ENCODE measurements at places on chromosomes 11 and 22. TPM values are rescaled to one million over a fixed set of nuclear protein-coding genes. Genes with fewer than 3 reads are reported as not detected.
A peak's percentile ranks its signal among the peaks of the same experiment; 100 is the strongest.

DNA sequence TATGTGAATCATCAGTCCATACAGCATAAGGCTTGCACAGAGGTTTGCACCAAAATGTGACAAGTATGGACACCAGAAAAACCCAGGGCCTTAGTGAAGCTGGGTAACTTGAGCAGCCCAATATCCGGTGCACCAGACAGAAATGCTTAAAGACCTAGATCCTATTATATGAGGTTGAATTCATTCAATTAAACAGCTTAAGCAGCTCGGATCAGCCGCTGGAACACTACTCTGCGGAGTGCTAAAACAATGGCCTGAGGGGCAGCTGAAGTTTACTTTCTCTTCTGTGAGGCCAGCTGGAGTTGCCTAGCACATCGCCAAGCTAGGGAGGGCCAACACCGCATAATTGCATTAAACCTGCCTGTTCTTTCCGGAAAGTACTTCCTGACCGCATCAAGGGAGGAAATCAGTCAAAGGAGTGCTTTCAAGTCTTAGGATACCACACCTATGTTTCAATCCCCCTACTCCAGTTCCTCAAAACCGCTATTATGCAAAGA is 17.0 kb upstream of the FAM181B start:
- DNase-seq: no peak

DNA sequence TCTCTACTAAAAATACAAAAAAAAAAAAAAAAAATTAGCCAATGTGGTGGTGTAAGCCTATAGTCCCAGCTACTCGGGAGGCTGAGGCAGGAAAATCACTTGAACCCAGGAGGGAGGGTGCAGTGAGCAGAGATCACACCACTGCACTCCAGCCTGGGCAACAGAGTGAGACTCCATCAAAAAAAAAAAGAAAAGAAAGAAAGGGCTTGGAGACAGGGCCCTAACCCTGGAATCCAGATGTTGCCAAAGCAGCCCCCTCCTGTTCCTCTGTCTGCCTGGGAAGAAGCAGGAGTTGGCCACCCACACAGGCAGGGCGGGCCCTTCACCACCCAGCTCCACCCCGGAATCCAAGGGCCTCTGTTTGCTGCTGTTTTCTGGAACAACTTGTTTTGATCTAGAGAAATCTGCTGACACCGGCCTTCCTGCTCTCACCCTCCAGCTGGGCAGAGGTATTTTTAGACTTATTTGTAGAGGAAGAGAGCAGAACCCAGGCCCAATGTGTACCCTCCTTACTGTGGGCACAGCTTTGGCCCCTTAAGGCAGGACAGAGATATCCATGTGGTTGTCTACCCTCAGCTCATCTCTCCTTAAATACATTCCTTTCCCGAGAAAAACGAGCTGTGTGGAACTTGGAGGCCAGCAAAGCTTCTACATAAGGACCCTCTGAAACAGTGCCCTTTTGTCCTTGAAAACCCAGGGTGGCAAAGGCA is 2.7 kb upstream of the NEAT1 start:
- peak; percentile 93 for DNase-seq

DNA sequence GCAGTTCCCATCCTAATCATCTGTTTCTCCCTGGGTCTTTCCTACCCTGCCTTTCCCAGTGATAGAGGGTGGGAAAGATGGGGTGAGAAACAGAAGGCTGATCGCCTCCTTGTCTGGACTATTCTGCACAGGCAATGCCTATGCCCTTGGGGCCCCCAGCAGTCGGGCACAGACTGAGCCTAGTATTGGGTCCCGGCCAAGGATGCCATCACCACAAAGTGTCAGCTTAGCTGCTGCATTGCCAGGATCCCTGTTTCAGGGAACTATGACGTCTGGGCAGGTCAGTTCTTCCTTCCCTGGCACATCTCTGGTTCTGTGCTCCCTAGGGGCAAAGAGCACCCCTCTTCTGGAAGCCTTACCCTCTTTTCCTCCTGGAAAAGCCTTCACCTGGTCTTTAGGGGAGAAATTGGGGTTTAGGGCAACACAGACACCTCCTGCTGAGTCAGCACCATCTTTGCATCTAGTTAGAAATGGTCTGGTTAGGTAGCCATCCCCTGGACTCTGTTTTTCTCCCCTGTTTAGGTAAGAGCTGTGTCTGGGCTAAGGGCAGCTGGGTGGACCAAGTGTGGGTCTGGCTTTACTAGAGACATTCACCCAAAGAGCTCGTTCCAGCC is 2.1 kb downstream of the ADAMTS8 start:
- DNase-seq: peak; percentile 45

- no peak for DNase-seq
Observed at GRCh38 chr11:105181100-105181499, 41.5 kb upstream of the CARD18 start.

Gene CADM1
- 38.5 TPM for total RNA-seq

Gene MRGPRF
- total RNA-seq: 5.5 TPM

Gene LDHAL6A
- total RNA-seq: not detected

- DNase-seq: no peak
Observed at GRCh38 chr22:38460426-38460840, 5.4 kb upstream of the KCNJ4 start.

DNA sequence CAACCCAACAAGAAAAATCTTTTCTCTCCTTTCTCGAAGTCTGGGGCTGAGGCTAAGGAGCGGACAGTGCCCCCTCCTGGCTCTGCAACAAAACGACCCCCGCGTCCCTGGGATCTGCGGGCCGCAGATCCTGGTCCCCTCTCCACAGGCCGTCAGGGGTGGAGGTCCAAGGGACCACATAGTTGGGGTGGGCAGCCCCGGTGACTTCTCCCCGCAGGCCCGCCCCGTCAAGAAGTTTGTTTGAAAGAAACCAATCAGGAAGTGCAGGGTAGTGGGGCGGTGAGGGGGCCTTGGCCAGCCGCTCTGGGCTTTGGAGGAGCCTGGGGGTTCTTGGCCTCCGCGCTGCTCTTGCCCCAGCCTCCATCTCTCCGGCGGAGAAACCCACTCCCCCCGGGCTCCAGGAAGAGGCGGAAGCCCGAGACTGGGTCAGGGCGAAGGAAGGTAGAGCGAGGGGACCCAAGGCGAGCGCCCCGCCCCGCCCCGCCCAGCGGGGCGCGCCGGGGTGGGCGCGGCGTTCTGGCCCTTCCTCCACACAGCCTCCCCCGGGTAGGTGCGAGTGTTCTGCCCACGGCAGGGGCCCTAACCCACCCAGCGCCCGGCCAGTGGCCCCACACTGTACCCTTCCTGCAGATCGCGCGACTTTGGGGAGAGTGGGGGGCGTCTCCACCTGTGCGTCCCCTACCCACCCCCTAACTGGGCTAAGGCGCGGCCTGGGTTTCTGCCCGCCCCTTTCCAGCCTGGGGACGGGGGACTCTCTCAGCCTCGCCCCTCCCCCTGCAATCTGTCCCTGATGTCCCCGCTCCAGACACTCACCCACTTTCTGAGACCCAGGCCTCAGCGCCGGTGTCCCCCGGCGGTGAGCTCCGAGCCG is 1.3 kb downstream of the TP53I11 start:
- peak; percentile 66 for DNase-seq

- no peak for DNase-seq
Observed at GRCh38 chr11:83174008-83174407, 17.1 kb downstream of the PCF11 start.

DNA sequence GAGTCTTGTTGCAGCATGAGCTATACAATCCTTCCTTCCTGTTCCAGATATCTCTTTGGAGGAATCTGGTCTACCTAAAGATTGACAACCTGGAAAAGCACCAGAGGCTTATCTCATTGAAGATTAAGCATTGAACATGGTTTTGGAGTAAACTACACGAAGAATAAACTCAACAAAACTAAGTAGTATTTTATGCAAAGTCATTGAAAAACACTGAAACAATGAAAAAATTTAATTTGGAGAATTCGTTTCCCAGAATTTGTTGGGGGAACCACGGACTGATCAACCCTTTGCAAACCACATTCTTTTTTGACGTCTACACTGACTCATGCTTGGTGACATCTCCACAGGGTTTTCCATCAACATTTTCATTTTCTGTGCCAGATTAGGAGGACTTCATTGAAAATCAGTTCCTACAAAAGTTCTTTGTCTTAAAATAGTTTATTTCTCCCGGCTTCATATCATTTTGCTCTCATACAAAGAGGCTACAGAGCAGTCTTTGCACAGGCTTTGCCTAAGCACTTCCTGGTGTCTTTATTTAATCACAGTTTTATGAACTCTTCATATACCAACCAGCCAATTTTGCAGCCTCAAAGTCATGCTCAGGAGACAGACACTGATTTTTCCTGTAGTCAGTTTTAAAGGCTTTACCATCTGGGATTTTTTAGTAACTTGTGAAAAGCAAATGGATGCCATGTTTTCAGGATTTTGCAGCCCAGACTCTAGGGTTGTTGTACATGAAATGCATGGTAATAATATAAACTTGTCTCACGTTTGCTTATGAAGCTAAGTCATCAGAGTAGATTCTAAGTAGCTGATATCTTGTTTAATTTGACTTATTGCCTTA is 186.3 kb downstream of the C11orf91 start:
- no peak for DNase-seq

DNA sequence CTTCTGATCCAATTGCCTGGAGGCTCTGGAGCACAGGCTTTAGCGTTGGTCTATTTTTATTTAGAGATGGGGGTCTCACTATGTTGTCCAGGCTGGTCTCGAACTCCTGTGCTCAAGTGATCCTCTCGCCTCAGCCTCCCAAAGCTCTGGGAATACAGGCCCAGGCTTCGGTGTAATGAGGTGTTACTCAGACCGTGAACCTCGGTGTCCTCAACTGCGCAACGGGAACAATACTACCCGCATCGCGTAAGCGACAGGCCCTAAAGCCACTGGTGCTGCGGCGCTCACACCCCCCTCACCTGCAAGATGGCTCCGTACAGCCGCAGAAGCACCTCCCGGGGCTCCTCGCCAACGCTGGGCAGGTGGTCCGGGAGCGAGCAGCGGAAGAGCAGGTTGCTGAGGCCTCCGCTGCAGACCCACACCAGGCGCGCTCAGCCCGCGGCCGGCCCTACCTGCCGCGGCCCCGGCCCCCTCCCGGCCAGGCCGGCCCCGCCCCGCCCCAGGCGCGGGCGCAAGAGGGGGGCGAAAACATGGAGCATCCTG is 628 bp downstream of the CHKB start:
- DNase-seq: no peak

DNA sequence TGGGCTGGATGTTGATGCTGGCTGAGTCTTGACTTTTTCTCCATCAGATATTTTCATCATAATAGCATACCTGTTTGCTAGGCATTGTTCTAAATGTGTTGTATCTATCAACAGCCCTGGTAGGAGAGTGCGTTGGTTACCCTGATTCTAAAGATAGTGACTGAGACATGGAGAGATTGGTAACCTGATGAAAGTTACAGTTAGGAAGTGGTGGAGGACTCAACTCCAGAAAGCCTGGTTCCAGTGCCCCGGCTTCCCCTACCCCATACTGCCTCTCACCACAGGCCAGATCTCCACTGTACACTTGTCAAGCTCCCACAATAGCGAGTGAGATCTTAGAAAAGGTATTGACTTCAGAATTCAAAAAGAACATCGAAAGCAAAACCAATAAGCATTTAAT is 22.8 kb upstream of the RELT start:
- DNase-seq: no peak

- DNase-seq: no peak
Observed at GRCh38 chr11:2091112-2091746, 48.0 kb downstream of the IGF2 start.

DNA sequence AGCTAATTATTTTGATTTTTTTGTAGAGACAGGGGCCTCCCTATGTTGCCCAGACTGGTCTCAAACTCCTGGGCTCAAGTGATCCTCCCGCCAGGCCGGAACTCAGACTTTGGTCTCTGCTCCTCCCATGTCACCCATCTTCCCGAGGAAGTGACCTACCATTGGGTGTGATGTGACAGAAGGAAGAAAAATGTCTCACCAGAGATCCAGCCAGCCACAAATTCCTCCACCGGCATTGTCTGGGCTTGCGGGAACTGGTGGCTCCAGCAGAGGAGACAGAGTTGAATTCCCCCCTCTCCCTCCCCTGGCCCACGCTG is 772 bp downstream of the SLC25A45 start:
- peak; percentile 56 for DNase-seq

DNA sequence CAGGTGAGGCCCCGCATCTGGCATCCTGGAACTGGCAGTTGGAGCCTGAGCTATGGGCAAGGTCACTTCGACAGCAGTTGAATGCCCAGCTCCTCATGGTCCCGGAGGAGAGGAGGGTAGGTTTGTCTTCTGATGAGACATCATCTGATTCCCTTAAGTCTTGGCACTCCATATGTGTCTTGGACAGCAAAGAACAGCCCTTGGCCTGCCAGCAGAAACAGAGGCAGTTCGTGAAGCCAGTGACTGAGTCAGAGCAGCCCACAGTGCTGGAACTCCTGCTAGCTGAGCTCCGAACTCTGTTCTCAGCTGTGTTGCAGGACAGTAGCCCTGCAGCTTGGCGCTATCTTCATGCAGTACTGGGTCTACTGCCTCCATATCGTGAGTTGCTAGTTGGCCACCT is 1.0 kb downstream of the DNHD1 start:
- peak; percentile 46 for DNase-seq

GRCh38 chr11:123585206-123585605 is 69.2 kb downstream of the SCN3B start:
- no peak for DNase-seq

All from left ventricle myocardium superior (tissue), 1 donor.